CD8-positive, alpha-beta T cell (primary cell): ENCODE measurements at places on chromosomes 2 and 18. TPM values are rescaled to one million over a fixed set of nuclear protein-coding genes. Genes with fewer than 3 reads are reported as not detected.
A peak's percentile ranks its signal among the peaks of the same experiment; 100 is the strongest.

The HOXD8 gene
- not detected for total RNA-seq

The SCN2A gene
- not detected for total RNA-seq

The CYP27C1 gene
- not detected for total RNA-seq

The RESP18 gene
- total RNA-seq: not detected

The CHRNG gene
- not detected for total RNA-seq

The FMNL2 gene
- 0.19 TPM for total RNA-seq

The GKN1 gene
- not detected for total RNA-seq

DNA sequence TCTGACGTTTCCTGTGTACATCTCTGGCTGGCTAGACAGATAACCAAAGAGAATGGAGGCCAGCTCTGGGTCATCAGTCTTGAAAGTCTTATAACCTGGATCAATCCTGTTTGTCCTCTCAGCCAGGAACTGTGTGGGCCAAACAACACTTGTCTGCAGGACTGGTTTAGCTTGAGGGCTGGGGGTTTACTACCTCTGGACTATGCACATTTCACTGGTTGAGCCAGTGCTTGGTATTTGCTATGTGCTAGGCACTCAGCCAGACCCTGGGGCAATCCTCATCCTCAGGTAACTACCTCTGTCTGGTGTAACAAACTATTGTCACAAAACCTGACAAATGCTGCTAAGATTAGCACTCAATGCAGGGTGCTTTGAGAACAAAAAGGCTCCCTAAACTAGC is 169.7 kb downstream of the HAUS1 start:
- no peak for DNase-seq

- DNase-seq: no peak
Measured at GRCh38 chr18:46338766-46339165, 234.6 kb downstream of the HAUS1 start.

DNA sequence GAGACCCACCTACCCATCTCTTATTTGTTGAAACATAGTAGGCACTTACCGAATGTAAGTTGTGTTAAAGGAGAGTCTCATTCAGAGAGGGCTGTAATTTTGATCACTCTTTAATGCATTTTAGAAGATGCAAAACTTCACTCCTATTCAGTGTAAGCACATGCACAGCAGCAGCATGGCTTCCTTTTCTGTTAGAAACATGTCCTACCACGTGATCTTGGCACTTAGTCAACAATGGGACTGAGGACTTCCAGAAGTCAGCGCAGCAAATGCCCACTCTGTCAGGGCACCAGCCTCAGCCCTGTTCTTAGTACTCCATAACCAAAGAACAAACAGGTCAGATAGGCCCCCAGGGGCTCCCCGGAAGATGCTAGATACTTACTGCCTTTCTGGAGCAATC is 456.5 kb downstream of the METTL4 start:
- DNase-seq: no peak

DNA sequence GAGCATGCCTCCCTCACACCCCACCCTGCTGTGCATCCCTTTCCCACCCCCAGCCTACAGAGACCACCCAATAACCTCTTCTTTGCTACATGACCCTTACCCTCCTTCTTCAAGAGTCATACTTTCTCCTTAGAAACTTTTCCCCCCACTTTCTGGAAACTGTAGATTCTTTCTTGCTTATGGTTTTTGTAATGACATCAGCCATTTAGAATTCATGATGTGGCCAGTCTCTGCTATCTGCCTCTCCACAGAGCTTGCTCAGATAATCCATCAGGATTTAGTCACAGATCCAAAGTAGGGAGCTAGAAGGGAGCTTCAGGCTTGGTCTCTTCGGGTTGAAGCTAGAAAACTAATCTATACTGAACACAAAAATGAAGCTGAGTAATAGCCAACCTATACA is 36.5 kb downstream of the GALM start:
- DNase-seq: no peak

- DNase-seq: no peak
Measured at GRCh38 chr18:10454681-10455557, 484 bp downstream of the APCDD1 start.

GRCh38 chr2:31228717-31229116 is 5.2 kb upstream of the EHD3 start:
- DNase-seq: no peak

DNA sequence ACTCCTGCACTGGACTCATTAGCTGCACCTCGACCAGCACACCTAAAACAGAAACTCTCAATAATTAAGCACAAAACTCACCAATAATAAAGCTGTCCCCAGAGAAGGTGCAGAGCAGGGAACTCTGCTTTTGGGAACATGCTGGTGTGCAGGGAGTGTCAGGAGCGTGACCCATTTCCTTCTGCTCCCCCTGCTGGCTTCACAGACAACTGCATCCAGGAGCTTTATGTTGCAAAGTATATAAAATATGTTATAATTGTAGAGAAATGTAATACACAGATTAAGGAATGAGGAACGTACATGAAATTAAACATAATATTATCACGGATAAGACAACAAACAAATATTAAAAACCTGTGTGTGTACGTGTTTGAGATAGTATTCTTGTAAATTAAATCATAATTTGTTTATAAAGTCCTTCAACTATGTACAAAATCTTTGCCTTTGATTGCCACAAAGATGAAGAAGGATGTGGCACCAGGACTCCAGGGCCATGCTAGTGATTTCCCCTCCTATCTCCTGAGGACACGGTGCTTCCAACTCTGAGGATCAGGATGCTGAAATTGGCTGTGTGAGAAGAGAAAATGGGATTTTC is 68.6 kb upstream of the MAL start:
- DNase-seq: peak; percentile 27

DNA sequence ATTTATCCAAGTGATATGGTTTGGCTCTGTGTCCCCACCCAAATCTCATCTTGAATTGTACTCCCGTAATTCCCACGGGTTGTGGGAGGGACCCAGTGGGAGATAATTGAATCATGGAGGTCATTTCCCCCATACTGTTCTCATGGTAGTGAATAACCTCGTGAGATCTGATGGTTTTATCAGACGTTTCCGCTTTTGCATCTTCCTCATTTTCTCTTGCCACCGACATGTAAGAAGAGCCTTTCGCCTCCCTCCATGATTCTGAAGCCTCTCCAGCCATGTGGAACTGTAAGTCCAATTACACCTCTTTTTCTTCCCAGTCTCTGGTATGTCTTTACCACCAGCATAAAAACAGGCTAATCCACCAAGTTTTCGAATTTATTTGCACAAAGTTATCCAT is 20.3 kb upstream of the CHST10 start:
- DNase-seq: no peak

- DNase-seq: no peak
Measured at GRCh38 chr2:219358170-219359075, 25.9 kb upstream of the RESP18 start.

DNA sequence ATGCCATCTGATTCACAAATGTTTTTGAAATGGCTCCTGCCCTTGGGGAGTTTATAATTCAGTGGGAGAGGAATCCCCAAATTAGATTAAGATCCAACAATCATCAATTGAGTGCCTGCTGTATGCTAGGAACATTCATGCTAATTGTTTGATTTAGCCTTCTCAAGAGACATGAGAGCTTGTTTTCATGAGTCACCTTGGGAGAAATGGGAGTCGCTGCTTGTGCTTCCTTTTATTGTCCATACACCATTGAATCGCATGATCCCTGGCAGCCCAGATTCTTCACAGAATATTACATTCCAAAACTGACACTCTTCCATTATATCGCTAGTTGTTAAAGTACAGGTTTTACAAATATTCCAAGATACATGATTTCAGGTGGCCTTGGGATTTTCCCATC is 106.0 kb upstream of the MAP3K20 start:
- DNase-seq: no peak

GRCh38 chr2:112142525-112143078 is 4.4 kb downstream of the FBLN7 start:
- no peak for DNase-seq

- DNase-seq: no peak
Measured at GRCh38 chr18:3346487-3346886, 84.6 kb downstream of the MYL12B start.

DNA sequence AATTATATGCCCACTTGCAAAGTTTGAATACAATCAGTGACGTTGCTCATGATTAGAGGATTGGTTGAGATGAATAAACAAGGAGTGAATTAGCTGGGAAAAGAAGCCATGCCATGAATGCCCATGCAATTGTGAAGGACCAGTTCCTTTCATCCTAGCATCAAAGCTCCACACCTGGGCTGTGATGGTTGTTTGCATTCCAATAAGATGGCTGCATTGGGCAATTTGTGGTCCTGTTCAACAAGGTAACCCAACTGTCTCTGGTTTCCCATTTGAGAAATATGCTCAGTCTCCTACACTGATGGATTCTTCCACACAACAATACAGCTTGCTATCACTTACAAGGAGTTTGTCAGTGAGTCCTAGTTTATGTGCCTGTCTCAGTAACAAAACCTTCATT is 550.2 kb downstream of the STK39 start:
- no peak for DNase-seq

DNA sequence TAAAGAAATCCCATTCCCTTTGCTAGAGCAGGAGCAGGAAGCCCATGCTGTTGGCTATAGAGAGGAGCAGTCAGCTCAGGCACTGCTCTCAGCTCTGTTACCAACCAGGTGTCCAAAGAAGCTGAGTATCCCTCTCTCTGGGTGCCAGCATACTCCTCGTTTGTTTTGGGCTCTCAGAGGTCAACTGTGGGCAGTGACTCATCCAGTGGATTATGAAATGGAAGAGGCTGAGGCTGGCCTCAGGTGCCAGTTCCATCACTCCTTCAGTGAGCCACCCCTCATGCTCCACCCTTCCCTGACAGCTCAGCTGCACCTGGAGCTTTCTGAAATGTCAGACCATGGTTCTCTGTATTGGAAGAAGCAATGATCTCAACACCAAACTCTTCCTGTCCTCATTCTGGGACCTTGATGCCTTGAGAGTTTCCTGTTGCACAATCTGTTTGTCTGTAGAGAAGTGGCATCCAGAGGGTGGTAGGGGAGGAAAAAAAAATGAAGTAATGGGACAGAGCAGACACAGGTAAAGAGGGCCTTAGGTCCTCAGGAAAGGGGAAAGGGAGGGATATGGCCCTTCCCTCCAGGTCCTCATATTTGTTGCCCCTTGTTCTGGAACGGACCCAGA is 31.2 kb upstream of the EN1 start:
- DNase-seq: no peak
